Caco-2 (cell line): ENCODE measurements at places on chromosomes 3 and 15.

DNA sequence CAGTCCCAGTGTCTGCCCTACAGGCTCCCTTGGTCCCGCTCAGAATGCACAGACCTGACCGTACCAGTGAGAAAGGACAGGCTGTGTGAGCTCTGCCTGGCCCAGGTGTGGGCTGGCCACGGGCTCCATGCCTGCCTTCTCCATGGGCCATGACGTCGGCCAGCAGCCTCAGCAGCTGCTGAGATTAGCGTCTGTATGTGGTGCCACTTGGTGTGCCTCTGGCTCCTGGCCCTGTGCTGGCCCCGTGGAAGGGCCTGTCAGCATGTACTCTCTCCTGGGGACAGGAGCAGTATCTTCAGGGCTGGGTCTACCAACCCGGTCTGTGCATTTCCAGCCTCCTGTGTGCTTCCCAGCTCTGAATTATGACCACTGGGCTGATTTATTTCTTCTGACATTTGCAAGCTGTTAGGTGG is 25.7 kb downstream of the KLF13 start:
- DNase-seq, result no peak
- H3K27me3 ChIP-seq, result no peaks in the 10 kb centered on the region
- no peak overlapping the region for H3K27ac ChIP-seq
- H3K4me1 ChIP-seq, result peaks cover 12% of the 10 kb centered on the region

- no peak overlapping the region for H3K4me3 ChIP-seq
- no peaks in the 10 kb centered on the region for H3K4me1 ChIP-seq
- no peak overlapping the region for H3K27ac ChIP-seq
- no peaks in the 10 kb centered on the region for H3K27me3 ChIP-seq
Observed at GRCh38 chr3:53859178-53859577, 12.8 kb downstream of the IL17RB start.

DNA sequence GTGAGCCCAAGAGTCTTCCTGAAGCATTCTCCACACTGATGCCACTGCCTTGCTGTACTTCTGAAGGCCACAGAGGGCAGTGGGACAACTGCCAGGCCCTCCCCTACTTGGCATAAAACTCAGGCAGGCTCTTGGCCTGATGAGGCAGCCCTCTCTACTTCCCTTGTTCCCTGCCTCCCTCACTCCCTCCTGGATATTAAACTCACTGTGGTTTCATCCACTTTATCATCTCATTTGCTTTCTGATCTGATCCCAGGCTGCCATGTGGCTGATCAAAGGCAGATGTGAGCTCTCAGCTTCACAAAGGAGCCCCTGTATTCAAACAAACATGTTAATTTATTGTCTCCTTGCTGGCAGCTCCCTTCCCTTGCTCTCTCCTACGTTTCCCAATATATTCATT is 533.5 kb downstream of the IGSF11 start:
- H3K27me3 ChIP-seq, result no peaks in the 10 kb centered on the region
- H3K4me1 ChIP-seq, result peaks cover 9% of the 10 kb centered on the region
- H3K36me3 ChIP-seq, result no peaks in the 10 kb centered on the region
- H3K4me3 ChIP-seq, result no peak overlapping the region

DNA sequence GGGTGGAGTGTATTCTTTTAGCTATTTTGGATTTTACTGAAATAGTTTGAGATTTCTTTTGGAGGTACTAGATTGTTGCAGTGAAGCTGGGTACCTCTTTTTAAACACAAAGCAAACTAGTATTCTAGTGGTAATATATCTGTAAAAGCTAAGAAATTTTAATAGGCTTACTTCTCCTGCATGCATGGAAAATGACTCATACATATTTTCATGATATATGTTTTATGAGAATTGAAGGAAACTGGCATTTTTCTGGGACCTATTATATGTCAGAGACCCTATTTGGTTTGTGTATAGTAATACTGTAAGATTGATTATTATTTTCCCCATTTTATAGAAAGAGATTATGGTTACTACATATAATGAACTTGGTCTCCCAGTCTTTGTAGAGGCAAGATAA is 851.0 kb downstream of the DIPK2A start:
- H3K27me3 ChIP-seq, result no peaks in the 10 kb centered on the region
- H3K36me3 ChIP-seq, result no peaks in the 10 kb centered on the region
- H3K4me1 ChIP-seq, result no peaks in the 10 kb centered on the region
- H3K4me3 ChIP-seq, result no peak overlapping the region
- DNase-seq, result no peak
- no peak overlapping the region for H3K27ac ChIP-seq

- H3K27me3 ChIP-seq, result no peaks in the 10 kb centered on the region
- H3K27ac ChIP-seq, result no peak overlapping the region
- no peaks in the 10 kb centered on the region for H3K4me1 ChIP-seq
Observed at GRCh38 chr15:54298396-54298795, 320.2 kb downstream of the UNC13C start.

- H3K4me3 ChIP-seq, result no peak overlapping the region
- H3K27ac ChIP-seq, result no peak overlapping the region
- H3K36me3 ChIP-seq, result no peaks in the 10 kb centered on the region
- DNase-seq, result no peak
Observed at GRCh38 chr3:159532577-159532976, 456.1 kb upstream of the IL12A start.
